A549 treated with Mapracorat at 1 μM for 4 hours (cell line): ENCODE measurements at places on chromosomes 13 and 19. TPM values are rescaled to one million over a fixed set of nuclear protein-coding genes. Genes with fewer than 3 reads are reported as not detected.

Gene GNG7
- total RNA-seq, result 0.02 to 0.13 TPM (median 0.05 TPM) in 5 replicates

Gene CEACAM21
- total RNA-seq, result not detected in 5 replicates

Gene KLK6
- 0.19 to 0.51 TPM (median 0.36 TPM) in 5 replicates for total RNA-seq

Gene MAMSTR
- total RNA-seq, result 0.18 to 0.42 TPM (median 0.34 TPM) in 5 replicates

Gene AP1M2
- 26.8 to 54.6 TPM (median 42.7 TPM) in 5 replicates for total RNA-seq

Gene SHANK1
- total RNA-seq, result 0.02 to 0.34 TPM (median 0.20 TPM) in 5 replicates

Gene UFM1
- 23.5 to 31.1 TPM (median 24.5 TPM) in 5 replicates for total RNA-seq

Gene IGFL1
- total RNA-seq, result 1.5 to 2.5 TPM (median 1.7 TPM) in 5 replicates

Gene MAP1S
- 21.2 to 37.0 TPM (median 31.1 TPM) in 5 replicates for total RNA-seq

Gene KMT2B
- 46.2 to 63.6 TPM (median 56.5 TPM) in 5 replicates for total RNA-seq

Gene SLC7A9
- total RNA-seq, result 0.29 to 0.62 TPM (median 0.45 TPM) in 4 of 5 replicates, not detected in the other

Gene NRTN
- 0.36 to 1.4 TPM (median 0.73 TPM) in 5 replicates for total RNA-seq

Gene RSPH6A
- not detected in 5 replicates for total RNA-seq

Gene DZIP1
- 10.1 to 13.5 TPM (median 12.0 TPM) in 5 replicates for total RNA-seq

Gene TICAM1
- 6.4 to 10.0 TPM (median 8.6 TPM) in 5 replicates for total RNA-seq

Gene FXYD3
- total RNA-seq, result 0.26 to 0.58 TPM (median 0.36 TPM) in 5 replicates

Gene HPN
- total RNA-seq, result 0.09 to 0.37 TPM (median 0.10 TPM) in 3 of 5 replicates, not detected in the others

Gene CERS4
- 2.7 to 4.2 TPM (median 3.8 TPM) in 5 replicates for total RNA-seq

Gene CATSPERD
- total RNA-seq, result not detected in 5 replicates

Gene CEBPG
- total RNA-seq, result 37.7 to 41.2 TPM (median 40.0 TPM) in 5 replicates

Gene ZNF429
- not detected in 5 replicates for total RNA-seq

Gene PSG6
- total RNA-seq, result not detected in 5 replicates

Gene MBD3L3
- not detected in 5 replicates for total RNA-seq

Gene ADGRE2
- total RNA-seq, result 0.44 to 1.1 TPM (median 0.56 TPM) in 5 replicates

Gene ANGPTL8
- 0.52 TPM in 1 of 5 replicates, not detected in the others for total RNA-seq

Gene ABCA7
- 8.7 to 16.2 TPM (median 12.6 TPM) in 5 replicates for total RNA-seq

Gene CRLF1
- total RNA-seq, result 3.0 to 7.7 TPM (median 5.0 TPM) in 5 replicates

Gene ZNF77
- total RNA-seq, result 1.3 to 2.3 TPM (median 1.8 TPM) in 5 replicates

Gene FFAR1
- not detected in 5 replicates for total RNA-seq

Gene ACER1
- total RNA-seq, result not detected in 5 replicates

Gene KLK12
- not detected in 5 replicates for total RNA-seq

Gene KIR2DL4
- total RNA-seq, result not detected in 5 replicates

Gene KLK2
- 0.40 TPM in 1 of 5 replicates, not detected in the others for total RNA-seq

Gene PSPN
- 0.49 to 1.4 TPM (median 0.70 TPM) in 5 replicates for total RNA-seq

Gene CD37
- not detected in 5 replicates for total RNA-seq

Gene TNFSF13B
- 0.07 to 0.39 TPM in 2 of 5 replicates, not detected in the others for total RNA-seq

Gene SRRM5
- total RNA-seq, result 0.53 to 1.1 TPM (median 0.79 TPM) in 5 replicates

Gene OR7C1
- total RNA-seq, result not detected in 5 replicates

Gene USHBP1
- total RNA-seq, result not detected in 5 replicates

Gene KCTD4
- not detected in 5 replicates for total RNA-seq

Gene MAN2B1
- 15.8 to 20.2 TPM (median 19.2 TPM) in 5 replicates for total RNA-seq

Gene OSCAR
- 0.22 to 0.33 TPM (median 0.30 TPM) in 5 replicates for total RNA-seq

Gene KDM4B
- 6.2 to 9.4 TPM (median 9.0 TPM) in 5 replicates for total RNA-seq

Gene ZNF878
- total RNA-seq, result not detected in 5 replicates

Gene CEACAM8
- total RNA-seq, result not detected in 5 replicates

Gene ITGBL1
- 1.0 to 1.8 TPM (median 1.5 TPM) in 5 replicates for total RNA-seq

Gene BLOC1S3
- total RNA-seq, result 20.2 to 27.5 TPM (median 25.3 TPM) in 5 replicates

Gene SIRT6
- 27.3 to 40.0 TPM (median 35.1 TPM) in 5 replicates for total RNA-seq

Gene ZNF30
- 4.1 to 6.4 TPM (median 5.0 TPM) in 5 replicates for total RNA-seq
